GM12865 (cell line): ENCODE measurements at places on chromosomes 11 and 22.

- no peak for DNase-seq
Observed at GRCh38 chr11:78607696-78608095, 33.0 kb upstream of the NARS2 start.

GRCh38 chr11:23851216-23851615 is 645.6 kb upstream of the LUZP2 start:
- DNase-seq, result no peak

DNA sequence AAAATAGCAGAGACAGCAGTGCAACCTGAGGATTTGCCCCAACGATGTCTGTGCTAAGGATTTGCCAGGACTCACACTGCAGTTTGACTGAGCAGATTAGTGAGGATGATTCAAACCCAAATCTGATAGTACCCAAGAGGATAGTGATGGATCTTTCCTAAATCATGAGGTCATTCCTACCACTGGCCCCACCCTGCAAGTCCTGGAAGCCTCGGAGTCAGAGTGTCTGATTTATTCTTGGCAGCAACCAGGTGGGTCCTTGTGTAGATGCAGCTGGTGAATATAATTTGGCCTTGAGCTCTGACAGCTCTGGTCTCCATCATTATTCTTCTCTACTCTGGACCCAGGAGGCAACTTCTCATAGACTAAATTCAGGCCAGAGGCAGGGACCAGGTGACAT is 179.3 kb upstream of the RAG2 start:
- DNase-seq, result no peak

DNA sequence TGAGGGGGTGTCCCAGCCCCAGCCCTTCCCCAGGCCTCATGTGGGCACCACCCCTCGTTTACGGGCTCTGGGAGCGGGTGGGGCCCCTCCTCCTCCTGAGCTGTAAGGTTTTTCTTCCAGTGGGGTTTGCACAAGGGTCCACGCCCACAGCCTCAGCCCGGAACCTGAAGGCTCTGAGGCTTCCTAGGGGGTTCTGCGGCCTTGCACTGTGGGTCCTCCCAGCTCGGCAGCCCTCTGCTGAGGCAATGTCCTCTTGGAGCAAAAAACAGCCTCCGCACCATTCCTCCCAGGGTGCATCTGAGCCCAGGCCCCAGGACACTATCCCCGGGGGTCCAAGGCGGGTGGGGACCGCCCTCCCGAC is 14.1 kb downstream of the H19 start:
- DNase-seq, result no peak

DNA sequence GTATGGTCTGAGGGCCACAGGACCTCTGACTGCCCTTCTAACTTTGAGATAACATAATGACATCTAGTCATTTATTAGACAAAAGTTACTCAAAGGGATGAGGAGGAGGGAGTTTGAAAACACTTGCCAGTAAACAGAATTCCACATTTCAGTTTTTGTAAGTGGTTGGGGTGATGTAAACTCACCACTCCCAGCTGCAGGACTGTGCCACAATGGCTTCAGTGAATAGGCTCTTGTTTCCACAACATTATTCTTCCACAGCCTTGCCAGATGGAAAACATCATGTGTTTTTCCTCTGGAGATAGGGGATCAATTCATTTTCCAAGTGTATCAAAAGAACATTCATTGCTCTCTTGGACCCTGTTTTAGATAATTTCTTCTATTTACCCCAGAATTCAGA is 147.2 kb upstream of the BDNF start:
- no peak for DNase-seq

GRCh38 chr11:43905813-43906241 is 25.2 kb downstream of the ALKBH3 start:
- DNase-seq, result no peak

- DNase-seq, result no peak
Observed at GRCh38 chr22:16989915-16990314, 18.1 kb downstream of the GAB4 start.

- DNase-seq, result no peak
Observed at GRCh38 chr11:19729141-19729540, 16.5 kb downstream of the NAV2 start.

GRCh38 chr22:19213442-19214077 is 35.0 kb upstream of the SLC25A1 start:
- DNase-seq, result no peak

GRCh38 chr11:64691543-64691942 is 31.5 kb downstream of the NRXN2 start:
- DNase-seq, result no peak

GRCh38 chr11:133506023-133506422 is 26.3 kb downstream of the OPCML start:
- DNase-seq, result peak; percentile 27

DNA sequence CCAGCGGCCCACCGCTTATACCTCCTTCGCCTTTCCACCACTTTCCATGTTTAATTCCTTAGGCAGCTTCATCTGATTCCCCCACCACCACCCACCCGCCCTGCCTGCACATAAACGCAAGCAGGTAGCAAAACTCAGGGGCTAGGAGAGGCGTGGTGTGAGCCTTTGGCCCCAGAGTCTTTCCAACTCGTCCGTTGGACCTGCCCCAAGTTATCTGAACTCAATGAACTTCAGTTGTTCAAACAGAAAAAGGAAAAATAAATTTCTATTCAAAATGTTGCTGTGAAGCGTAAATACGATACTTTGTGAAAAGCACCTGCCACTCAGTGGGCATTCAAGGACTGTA is 814 bp upstream of the CDON start:
- DNase-seq, result no peak

DNA sequence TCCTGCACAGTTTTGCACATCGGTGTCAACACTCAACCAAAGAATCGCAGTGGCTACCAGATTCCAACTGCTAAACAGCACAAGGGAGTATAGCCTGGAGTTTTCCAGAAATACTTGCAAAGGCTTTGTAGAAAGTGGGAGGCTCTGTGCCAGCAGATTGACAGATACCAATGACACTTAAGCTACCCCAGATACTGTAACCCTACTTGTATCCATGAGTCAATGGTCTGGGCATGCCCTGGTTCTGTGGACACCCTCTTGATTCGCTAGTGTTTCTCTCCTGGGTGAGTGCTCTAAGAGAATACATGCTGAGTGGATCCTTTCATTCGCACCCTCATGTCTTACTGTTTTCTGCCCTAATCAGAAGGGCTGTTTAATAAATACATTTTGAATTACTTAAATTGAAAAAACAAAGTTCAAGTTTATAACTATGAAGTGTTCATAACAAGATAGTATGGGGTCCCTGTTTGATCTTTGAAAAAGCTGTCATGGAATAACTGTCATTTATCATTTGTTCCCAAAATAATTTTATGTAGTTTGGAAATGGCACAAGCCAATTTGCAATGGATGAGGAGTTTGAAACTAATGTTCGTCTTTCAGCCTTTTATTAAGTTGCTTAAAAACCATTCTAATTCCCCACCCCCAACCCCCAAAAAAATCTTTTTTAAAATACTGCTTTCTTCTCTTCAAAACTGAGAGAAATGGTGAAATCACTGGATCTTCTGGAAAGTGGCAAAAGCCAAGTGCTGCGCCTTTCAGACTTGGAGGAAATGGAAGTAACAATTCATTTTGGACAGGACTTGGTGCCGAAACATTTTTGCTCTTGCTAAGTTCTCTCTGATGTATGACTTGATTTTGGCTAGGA is 600.5 kb upstream of the TENM4 start:
- DNase-seq, result no peak

DNA sequence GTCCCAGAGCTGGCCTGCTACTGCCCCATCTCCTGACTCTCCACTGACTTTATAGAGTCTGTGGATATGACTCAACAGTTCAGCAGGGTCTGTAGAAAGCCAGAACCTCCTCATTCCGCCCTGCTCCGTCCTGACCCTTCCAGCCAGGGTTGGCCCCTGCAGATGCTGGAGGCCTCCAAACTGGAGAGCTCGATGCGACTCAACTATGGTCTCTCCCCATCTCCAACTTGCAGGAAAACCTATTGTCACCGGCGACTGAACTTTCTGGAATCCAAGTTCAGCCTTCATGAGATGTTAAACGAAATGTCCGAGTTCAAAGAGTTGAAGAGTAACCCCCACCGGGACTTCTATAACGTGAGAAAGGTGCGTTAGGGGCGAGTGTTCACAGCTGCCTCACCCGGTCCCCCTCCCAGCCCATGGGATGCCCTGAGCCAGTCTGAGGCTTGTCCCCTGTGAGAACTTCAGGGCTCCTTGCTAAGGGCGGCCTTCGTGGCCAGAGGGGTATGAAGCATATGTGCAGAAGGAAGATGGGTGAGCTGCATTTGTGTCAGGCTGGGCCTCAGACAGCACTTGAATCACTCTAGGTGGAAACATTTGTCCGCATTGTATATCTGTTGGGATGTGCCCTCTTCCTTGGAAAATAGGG is 32.1 kb downstream of the AMPD3 start:
- no peak for DNase-seq

DNA sequence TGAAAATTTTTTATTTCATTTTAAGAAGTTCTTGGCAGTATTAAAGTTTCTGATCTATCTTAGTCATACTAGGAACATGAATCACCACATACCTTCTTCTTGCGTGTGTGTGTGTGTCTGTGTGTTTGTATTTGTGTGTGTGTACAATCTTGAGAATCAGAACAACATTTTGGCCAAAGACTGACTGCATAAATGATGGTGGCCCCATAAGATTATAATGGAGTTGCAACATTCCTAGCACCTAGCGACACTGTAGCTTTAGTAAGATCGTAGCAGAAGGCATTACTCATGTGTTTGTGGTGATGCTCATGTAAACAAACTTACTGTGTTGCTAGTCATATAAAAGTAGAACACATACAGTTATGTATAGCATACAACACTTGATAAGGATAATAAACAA is 205.4 kb downstream of the FAM76B start:
- DNase-seq, result no peak

GRCh38 chr11:110763249-110764011 is 51.2 kb upstream of the ARHGAP20 start:
- DNase-seq, result no peak

DNA sequence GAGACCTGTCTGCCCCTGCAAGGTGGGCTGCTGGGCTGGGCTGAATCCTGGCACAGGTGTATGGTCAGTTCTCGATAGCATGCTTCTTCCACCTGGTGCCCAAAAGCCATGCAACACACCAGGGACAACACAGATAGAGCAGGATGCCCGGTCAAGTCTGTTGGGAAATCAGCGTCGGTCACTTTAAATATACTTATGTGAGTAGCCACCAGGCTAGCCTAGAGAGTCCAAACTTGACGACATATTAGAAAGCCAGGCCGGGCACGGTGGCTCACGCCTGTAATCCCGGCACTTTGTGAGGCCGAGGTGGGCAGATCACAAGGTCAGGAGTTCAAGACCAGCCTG is 8.9 kb downstream of the C1QTNF6 start:
- no peak for DNase-seq

DNA sequence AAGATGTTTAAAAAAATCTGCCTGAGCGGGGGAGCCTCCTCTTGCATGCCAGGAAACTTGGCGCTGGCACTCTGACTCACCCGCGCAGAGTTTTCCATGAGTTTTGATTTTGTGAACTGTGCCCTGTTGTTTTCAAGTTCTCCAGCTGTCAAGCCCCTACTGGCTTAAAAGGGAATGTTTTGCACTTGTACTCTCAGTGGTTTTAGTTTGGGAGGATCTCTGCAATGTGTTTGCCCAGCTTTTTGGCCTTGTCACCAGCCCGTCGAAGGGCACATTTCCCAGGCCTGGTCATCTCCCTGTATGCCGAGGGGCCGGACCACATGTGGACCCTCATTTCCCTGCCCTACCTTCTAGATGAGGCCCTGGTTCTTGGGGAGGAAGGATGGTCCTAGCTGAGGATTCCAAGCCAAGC is 12.2 kb downstream of the MRGPRF start:
- DNase-seq, result no peak

DNA sequence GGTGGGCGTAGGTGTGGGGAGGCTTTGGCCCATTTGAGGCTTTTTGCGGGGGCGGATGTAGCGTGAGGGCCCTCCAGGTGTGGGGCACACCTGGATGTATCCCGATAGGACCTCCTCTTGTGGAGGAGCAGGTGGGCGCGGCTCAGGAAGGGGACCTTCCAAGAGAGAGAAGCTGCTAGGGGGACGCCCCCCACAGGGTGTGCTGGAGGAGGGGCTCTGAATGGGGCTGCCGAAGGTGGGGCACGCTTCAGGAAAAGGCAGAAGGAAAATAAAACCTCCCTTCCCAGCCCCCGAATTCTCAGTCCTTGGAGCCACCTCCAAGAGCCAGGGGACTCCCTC is 621 bp downstream of the SGSM1 start:
- no peak for DNase-seq

DNA sequence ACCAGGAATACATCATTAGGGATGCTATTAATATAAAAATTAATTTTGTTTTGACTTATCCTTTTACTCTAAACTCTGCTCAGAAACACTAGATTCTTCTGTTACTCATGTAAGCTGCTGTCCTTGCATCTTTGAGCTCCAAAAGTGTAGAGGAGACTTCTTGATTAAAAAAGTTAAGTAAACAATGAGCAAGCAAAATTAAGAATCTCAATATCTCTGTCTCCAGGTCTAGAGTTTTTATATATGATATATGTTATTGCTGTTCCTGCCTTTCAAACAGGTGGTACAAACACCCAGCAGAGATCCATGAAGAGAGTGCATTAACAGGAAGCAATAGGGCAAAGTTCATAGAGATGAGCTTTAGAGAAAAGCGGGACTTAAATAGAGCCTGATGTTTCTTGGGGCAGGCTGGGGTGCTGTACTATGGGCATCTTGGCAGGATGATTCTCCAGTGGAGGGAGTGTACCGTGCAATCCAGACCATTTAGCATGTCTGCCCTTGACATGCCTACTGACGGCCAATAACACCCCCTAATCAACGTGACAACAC is 6.9 kb downstream of the MAPK1 start:
- no peak for DNase-seq

- DNase-seq, result no peak
Observed at GRCh38 chr11:75389276-75389605, 10.1 kb upstream of the RPS3 start.

GRCh38 chr11:66766681-66767080 is 37.7 kb upstream of the SPTBN2 start:
- no peak for DNase-seq

- no peak for DNase-seq
Observed at GRCh38 chr22:20083157-20083890, 3.3 kb downstream of the DGCR8 start.

GRCh38 chr11:105697291-105697690 is 87.4 kb downstream of the GRIA4 start:
- DNase-seq, result no peak

DNA sequence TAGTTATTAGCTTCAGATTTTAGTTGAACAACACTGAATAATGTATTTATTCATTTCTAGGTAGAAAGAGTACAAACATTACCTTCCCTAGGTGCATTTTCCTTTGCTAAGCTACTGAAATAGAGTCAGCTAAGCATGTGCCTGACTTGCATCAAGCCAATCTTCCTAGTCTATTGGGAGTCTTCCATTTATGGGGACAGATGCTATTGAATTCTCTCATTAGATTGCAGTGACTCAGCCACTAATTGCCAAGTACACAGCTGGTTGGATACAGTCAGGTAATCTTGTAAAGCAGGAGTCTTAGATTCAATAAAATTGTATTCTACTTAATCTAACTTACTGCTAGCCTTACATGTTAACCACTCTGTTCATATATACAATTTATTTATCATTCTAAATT is 55.2 kb upstream of the RPS13 start:
- no peak for DNase-seq

DNA sequence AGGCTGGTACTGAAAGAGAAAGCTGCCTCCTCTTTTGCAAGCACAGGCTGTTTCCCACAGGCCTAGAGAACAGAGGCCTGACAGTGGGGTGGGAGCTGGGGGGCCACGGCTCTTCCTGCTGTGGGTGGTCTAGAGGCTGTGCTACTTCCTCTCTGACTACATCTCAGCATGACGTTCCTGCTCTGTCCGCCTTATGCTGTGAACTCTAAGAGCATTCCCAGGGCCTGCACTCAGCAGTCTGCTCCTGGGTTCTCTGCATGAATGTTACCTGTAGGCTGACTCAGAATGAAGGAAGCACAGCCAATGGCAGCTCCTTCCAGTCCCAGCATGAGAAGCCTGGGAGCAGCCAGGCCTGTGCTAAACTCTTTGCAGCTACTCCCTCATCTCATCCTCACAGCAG is 534.3 kb downstream of the NTM start:
- no peak for DNase-seq
